Brain pericyte (primary cell): ENCODE measurements at places on chromosomes 5 and 9.

- DNase-seq: no peak
Observed at GRCh38 chr5:171953860-171954701, 52.4 kb downstream of the FBXW11 start.

DNA sequence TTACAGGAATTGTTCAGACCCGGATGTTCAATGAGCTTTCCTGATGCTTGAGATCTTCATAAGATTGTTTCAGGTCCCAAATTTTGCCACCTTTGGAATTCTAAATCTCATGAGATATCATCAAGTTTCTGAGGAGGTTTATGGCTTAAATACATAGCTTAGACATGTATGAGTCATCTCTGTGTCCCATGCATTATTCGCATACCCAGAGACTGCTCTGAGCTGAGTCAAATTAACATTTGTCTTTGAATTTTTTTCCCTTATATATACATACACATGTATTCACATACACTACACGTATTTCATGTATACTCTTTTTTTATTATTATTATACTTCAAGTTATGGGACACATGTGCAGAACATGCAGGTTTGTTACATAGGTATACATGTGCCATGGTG is 744.6 kb downstream of the BRINP1 start:
- no peak for DNase-seq

DNA sequence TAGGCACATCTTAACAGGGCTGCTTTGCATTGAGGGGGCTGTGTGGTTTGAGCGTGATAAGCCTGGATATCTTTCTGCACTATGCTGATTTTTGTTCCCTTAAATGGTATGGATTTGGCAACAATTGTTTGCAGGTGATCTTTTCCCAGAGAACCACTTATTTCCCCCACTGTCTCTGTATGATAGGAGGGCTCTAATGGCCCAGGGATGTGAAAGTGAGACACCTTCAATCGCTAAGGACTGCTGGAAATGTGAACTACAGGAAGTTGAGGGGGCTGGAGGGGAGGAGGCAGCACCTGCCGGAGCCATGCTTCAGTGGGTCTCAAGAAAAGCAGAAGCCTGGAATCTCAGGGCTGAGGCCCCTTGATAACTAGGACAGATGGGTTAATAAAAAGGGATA is 29.4 kb downstream of the SYK start:
- DNase-seq: no peak

DNA sequence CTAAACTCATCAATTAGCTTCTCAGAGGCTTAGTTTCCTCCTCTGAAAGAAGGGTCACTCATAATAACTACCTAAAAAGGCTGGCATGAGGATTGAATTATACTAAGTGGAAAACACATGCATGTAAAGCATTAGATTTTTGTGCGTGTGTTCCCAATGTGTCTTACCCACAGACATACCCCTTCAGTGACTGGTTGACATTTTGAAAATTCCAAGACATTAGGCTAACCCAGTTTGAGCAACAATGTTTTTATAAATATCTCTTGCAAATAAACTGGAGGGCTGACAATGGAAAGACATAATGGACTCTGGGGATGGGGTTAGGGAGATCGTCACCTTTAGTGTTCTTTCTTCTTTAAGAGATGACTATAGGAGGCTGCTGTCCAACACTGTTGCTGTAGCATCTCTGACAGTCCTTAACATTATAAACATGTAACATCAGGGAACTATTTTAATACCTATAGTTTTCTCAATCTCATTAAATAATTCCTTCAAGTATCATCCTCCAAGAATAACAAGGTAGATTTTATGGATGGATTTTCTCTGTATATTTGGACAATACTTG is 24.3 kb downstream of the HMHB1 start:
- DNase-seq: no peak
